ENCODE measurements at places on chromosomes 5 and 9. TPM values are rescaled to one million over a fixed set of nuclear protein-coding genes. Genes with fewer than 3 reads are reported as not detected.

- DNase-seq, result no peak
These were observed 95.1 kb downstream of the DAPK1 start for GRCh38 chr9:87592554-87593358.

GRCh38 chr9:82308836-82309235 is 320.3 kb downstream of the SPATA31D1 start:
- DNase-seq, result no peak

- DNase-seq, result no peak
These were observed 139.3 kb downstream of the SLC24A2 start for GRCh38 chr9:19649336-19650041.

GRCh38 chr9:3028535-3028934 is 184.6 kb upstream of the PUM3 start:
- DNase-seq, result no peak

- DNase-seq, result no peak
These were observed 49.8 kb upstream of the RPS23 start for GRCh38 chr5:82327941-82328340.

Gene CCDC171
- polyA plus RNA-seq, result 0.18 TPM

Gene PTBP3
- polyA plus RNA-seq, result 14.7 TPM

Gene NIPSNAP3A
- polyA plus RNA-seq, result 18.0 TPM

Gene FCN1
- not detected for polyA plus RNA-seq

Gene SMIM32
- not detected for polyA plus RNA-seq

Gene FOXD4L6
- polyA plus RNA-seq, result not detected

Gene PCDHA2
- polyA plus RNA-seq, result not detected

Gene MRPS30
- 34.3 TPM for polyA plus RNA-seq

Measured in foreskin keratinocyte (primary cell).